ENCODE measurements at places on chromosomes 2 and 18.

- no peak for DNase-seq
Observed at GRCh38 chr2:17620841-17621240, 80.3 kb downstream of the VSNL1 start.

GRCh38 chr2:22880161-22880560 lies 504.8 kb upstream of the KLHL29 start:
- DNase-seq, result no peak

GRCh38 chr2:104430359-104430740 lies 423.6 kb upstream of the POU3F3 start:
- DNase-seq, result no peak

DNA sequence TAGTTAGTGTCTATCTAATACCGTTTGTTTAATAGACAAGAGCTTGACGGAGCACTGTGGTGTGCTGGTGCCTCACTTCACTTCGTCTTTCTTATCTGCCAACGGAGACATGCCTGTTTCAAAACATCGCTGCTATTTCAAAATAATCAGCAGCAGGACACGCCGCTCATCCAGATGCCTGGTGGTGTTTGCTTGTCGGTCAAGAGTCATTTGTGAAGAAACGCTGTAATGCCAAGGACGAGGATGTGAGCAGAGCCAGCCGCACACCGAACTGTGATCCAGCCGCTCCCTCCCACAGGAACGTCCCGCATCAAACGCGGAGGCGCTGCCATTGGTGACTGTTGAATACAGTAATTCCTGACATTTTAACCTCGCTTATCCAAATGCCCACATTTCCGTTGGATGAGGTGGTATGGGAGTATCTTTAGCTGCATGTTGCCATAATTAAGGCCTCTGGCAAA lies 432.4 kb downstream of the FBXO15 start:
- no peak for DNase-seq

DNA sequence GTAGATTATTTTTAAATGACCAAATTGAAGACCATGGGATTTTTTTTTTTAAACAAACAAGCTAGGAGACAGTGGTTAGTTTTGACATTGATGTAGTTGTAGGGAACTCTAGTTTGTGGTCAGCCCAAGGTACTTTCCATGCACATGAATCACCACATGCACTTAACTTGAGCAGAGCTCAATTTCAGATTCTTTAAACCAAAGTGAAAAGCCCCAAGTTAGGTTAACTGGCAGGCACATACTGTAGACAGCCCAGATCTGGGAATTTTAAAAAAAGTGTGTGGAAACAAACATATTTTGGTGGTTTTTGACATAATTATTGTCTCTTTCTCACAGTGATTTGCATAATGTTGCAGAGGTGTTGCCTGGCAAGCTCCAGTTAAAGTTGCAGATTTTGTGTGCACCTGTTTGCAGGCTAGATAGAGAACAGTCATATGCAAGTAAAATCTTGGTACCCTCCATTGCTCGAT lies 88.4 kb downstream of the BCL2L11 start:
- DNase-seq, result peak; percentile 69

DNA sequence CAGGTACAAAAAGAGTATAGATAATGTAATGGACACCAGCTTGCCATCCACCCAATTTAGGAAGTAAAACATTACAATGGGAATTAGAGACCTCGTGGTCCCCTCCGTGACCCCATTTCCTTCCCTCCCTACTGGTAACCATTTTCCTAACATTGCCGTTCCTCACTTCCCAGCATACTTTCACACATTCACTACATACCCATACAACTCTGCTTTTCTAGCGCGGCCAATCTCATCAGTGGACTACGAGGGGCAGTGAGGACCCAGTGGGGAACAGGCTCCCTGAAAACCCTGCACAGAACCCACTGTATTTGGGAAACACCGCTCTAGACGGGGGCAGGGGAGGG lies 1.1 kb downstream of the ENOSF1 start:
- no peak for DNase-seq

DNA sequence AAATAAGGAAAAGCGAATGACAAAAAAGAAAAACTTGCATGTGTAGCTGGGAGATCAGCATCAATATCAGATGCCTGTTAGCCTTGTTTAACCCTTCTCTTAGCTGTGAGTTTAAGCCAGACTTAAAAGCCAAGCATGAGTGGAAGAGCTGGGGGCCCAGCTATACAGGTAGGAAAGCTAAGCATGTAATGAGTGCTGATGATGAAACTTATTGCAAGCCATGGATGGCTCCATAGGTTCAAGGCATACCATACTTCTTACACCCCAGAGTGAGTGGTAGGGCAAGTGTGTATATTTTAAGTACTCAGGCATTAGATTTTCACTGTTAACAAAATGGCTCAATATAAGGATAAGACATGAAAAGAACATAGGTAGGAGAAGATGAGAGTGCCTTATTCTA lies 28.0 kb downstream of the RBBP8 start:
- DNase-seq, result no peak

DNA sequence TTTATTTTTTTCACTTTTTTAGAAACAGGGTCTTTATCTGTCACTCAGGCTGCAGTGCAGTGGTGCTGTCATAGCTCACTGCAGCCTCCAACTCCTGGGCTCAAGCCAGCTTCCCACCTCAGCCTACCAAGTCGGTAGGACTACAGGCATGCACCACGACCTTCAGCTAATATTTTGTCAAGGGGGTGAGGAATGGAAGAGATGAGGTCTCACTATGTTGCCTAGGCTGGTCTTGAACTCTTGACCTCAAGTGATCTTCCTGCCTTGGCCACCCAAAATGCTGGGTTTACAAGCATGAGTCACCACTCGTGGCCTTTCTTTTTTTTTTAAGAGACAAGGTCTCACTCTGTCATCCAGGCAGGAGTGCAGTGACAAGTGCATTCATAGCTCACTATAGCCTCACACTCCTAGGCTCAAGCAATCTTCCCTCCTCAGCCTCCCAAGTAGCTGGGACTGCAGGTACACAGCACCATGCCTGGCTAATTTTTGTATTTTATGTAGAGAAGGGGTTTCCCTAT lies 13.4 kb downstream of the PPP1R7 start:
- no peak for DNase-seq

- DNase-seq, result no peak
Observed at GRCh38 chr2:71389384-71390072, 57.9 kb downstream of the ZNF638 start.

- no peak for DNase-seq
Observed at GRCh38 chr2:63874204-63875130, 32.8 kb downstream of the UGP2 start.

DNA sequence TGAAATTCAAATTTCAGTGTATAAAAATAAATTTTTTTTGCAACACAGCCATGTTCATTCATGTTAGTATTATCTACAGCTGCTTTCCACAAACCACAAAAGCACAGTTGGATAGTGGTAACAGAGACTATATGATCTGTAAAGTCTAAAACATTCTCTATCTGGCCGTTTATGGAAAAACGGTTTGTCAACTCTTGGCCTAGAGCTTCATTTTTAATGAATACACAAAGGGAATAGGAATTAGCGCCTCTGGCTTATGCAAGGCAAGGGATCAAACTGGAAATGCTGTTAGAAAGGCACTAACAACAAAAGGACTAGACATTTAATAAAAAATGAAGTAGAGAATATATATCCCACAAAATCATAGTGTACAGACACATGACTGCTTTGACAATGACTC lies 211.9 kb downstream of the EXOC6B start:
- DNase-seq, result no peak

GRCh38 chr2:215883799-215884198 lies 129.6 kb downstream of the MREG start:
- no peak for DNase-seq

GRCh38 chr2:88857274-88857741 lies 165.8 kb downstream of the RPIA start:
- DNase-seq, result no peak

GRCh38 chr2:38092196-38092902 lies 16.4 kb upstream of the CYP1B1 start:
- DNase-seq, result no peak

DNA sequence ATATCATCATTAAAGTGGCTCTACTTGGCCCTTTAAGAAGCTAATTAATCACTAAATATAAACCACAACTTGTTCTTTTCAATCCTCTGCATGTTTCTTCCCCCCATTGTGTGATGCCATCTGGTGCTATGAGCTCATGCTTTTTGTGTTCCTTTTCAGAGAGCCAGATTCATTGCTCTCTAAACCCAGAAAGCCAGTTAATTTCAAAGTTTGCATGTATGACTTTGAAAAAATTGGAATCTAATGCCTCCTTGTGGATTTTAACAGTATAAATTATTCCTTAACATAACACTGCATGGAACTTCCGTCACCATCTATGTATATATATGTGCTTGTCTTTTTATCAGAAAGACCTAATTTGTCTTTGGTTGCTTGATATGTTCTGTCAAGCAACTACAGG lies 31.1 kb downstream of the TMEM178A start:
- DNase-seq, result no peak
